Fibroblast of villous mesenchyme (primary cell): ENCODE measurements at places on chromosomes 3 and 15. TPM values are rescaled to one million over a fixed set of nuclear protein-coding genes. Genes with fewer than 3 reads are reported as not detected.
A peak's percentile ranks its signal among the peaks of the same experiment; 100 is the strongest.

The VGLL3 gene
- total RNA-seq: 102 and 223 TPM in 2 replicates

The SNAP23 gene
- 81.5 and 83.3 TPM in 2 replicates for total RNA-seq

The POLQ gene
- total RNA-seq: 6.4 and 6.9 TPM in 2 replicates

The PIERCE2 gene
- 1.3 TPM in 2 replicates for total RNA-seq

The LRRC31 gene
- total RNA-seq: not detected in 2 replicates

The GOLGA6B gene
- not detected in 2 replicates for total RNA-seq

The GRIP2 gene
- 0.64 and 1.7 TPM in 2 replicates for total RNA-seq

The P2RY12 gene
- under 0.01 TPM in 1 of 2 replicates, not detected in the other for total RNA-seq

The CACNA2D2 gene
- total RNA-seq: not detected in 2 replicates

The OXTR gene
- 75.4 and 310 TPM in 2 replicates for total RNA-seq

The FGF7 gene
- total RNA-seq: 75.7 and 369 TPM in 2 replicates

The THAP10 gene
- 1.9 and 2.6 TPM in 2 replicates for total RNA-seq

The INSYN1 gene
- under 0.01 and 0.64 TPM in 2 replicates for total RNA-seq

The DNAJA4 gene
- total RNA-seq: 2.6 and 4.3 TPM in 2 replicates

DNA sequence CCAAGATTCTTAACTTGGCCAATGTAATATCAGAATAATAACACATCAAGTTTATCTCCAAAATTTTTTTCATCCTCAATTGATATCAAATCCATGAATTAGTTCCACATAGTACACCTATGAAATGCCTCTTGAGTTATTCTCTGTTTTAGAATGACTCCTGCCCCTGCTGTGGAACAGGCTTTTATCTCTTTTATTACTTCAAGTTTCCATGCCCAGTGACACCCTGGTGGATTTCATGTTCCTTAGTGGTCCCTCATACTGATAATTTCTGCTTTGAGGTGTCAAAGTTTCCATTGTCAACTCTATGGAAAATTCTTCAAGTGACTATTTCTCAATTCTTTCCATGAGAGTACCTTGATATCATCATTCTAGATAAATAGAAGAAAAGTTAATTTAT lies 24.6 kb downstream of the PLSCR1 start:
- DNase-seq: no peak

- no peak for DNase-seq
Measured at GRCh38 chr3:72663429-72663828, 184.8 kb downstream of the SHQ1 start.

- DNase-seq: peak; percentile 44
Measured at GRCh38 chr3:187040516-187041361, 98.6 kb downstream of the RPL39L start.

DNA sequence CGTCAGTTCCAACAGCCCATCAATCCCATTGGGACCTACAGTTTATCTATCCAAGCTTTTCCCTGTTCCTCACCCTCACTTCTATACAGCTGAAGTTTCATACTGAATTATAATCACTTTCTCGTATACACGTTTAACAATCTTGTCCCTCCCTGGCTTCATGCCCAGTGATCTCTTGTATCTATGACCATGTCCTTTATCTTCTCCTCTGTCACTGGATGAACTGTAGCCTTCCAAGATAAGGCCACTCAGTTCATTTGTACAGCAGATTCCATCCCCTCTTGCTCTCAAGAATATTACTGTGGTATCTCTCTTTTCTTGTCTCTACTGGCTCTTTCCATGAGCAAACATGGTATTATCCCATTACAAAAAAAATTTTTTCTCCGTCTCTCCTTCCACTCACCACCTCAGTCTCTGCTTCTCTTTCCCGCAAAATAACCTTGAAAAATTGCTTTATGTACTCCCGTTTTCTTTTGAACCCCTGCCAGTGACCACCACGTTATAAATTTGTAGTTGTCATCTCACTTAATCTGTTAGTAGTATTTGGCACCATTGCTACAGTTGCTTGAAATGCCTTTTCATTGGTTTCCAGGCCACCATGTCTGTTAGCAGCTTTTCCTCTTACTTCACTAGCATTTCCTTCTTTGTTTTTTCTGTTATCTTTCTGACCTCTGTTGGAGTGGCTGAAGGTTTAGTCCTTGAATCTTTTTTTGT lies 9.4 kb downstream of the CTNNB1 start:
- no peak for DNase-seq

- no peak for DNase-seq
Measured at GRCh38 chr3:61686228-61686648, 124.9 kb downstream of the PTPRG start.

- DNase-seq: no peak
Measured at GRCh38 chr3:31919528-31919927, 61.5 kb downstream of the OSBPL10 start.

GRCh38 chr3:40073310-40074007 lies 236.0 kb upstream of the EIF1B start:
- DNase-seq: no peak

- DNase-seq: no peak
Measured at GRCh38 chr3:146403792-146404191, 65.6 kb downstream of the PLSCR2 start.

DNA sequence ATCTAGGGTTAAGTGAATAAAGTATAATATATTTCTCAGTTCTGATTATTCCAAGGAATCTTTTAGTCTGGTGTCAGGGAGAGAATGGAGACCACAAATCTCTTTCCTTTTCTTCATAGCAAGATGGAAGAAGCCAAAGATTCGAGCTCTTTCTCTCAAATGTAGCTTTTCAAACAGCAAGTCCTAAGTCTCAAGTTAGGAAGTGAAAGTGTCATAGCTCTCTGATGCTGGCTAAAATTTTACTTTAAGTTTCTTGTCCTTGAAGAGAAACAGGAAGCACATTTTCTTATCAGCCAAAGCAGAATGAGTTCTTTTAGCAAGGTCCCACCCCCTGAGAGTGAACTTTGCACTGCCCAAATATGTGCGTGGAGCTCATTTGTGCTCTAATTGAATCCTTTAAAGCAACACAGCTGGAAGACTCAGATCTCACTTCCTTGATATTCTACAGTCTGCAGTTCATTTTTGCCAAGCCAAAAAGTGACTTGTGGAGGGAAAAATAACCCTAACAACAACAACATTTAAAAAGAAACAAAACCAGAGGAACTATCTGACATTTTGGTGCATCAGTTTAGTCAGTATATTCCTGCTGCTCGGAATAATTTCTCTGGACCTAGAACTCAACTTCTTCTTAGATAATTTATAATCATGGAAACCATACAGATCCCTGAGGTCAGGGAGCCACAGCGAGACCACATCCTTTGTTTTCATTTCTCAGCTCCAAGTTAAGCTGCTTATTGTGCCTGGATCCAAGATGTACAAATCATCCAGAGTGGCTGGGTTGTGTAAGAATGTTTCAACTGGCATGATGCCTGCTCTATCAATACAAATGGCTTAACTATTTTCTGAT lies 238.7 kb upstream of the P2RY1 start:
- DNase-seq: peak; percentile 82

- DNase-seq: no peak
Measured at GRCh38 chr15:95075792-95076677, 844.7 kb downstream of the MCTP2 start.

- DNase-seq: peak; percentile 5
Measured at GRCh38 chr3:48187579-48188265, 495 bp downstream of the CDC25A start.

GRCh38 chr3:53155760-53156159 lies 5.2 kb upstream of the PRKCD start:
- no peak for DNase-seq

DNA sequence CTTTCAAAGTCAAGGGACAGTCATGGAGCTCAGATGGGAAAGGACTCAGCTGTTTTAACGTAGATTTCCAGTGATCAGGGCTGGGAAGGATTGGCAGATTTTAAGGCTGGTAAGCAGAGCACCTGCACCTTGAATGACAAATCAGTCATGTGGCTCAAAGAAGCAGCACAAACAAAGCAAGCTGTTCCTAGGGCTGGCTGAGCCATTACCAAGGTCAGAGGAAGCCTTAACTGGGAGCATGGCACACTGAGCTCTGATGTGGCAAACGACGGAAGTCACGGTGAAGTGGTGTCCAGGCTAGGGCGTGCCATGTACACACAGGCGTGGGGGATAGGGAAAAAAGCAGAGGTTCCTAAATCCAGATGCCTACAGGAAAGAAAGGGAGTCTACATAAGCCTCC lies 84.6 kb upstream of the PFN2 start:
- DNase-seq: no peak

- DNase-seq: peak; percentile 22
Measured at GRCh38 chr3:148974726-148975125, 16.6 kb upstream of the GYG1 start.

DNA sequence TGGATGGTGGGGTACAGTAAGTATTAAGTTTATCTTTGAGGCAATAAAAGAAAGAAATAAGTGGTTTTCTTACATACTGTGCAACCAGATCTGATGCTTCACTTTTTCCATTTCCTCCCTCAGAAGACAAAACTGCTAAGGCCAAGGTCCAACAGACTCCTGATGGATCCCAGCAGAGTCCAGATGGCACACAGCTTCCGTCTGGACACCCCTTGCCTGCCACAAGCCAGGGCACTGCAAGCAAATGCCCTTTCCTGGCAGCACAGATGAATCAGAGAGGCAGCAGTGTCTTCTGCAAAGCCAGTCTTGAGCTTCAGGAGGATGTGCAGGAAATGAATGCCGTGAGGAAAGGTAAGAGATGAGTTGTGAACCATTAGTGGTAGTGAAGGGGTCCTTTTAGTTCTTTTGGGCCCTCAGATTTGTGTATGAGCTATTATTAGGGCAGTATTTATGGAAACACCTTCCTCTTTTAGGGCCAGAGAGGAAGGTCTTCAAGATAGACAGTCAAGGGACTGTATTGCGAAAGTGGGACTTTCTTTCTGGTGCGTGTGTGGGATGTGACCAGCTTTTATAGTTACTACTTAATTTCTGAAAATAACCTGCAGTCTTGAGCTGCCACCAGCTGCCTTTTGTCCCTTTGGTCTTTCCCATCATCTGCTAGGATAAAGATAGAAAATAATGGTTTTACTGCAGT lies 4.6 kb downstream of the ALAS1 start:
- peak; percentile 24 for DNase-seq

GRCh38 chr15:80564056-80564455 lies 131.1 kb upstream of the ABHD17C start:
- DNase-seq: no peak

DNA sequence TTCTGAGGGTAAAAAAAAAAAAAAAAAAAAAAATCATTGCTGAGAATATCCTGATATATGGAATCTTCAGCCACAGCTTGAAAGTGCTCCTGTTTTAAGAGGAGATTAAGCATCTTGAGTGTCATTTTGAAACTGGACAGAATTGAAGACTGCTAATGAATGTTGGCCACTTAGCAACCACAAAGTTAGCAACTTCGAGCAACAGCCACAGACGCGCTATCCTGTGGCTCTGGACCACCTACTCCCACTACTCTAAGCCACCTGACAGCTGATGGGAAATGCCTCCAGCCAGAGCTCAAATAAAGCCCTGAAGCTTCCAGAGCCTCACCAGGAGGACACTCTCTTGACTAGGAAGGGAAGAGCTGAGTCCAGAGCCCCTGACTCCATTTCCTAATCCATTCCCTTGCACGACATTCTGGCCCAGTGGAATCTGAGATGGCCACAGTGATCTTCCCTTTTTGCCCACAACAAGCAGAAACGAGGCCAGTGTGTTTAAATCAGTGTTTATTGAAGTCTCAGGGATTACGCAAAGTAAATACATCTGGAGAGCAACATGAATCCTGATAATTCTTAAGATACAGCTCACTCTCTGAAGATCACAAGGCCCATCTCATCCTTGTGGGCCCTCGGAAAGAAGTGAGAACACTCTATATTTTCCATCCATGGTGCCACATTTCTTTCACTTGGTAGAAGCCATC lies 58.6 kb downstream of the TMEM212 start:
- DNase-seq: peak; percentile 97

DNA sequence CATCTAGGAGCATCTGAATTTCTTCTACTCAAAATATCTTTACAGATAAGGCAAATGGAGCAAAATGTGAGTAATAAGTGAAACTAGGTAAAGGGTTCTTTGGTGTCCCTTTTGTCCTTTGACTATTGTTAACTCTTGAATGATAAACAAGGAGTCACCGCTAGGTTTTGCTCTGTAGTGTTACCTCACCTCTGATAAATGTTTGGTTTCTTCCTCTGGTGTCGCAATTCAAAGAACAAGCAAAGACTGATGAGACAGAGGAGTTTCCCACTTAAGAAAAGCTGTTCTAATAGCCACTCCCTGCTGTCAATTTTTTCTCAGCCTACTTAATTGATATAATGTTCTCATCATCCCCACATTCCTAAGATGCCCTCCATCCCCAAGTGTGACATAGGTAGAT lies 925.9 kb downstream of the IGSF11 start:
- DNase-seq: no peak

DNA sequence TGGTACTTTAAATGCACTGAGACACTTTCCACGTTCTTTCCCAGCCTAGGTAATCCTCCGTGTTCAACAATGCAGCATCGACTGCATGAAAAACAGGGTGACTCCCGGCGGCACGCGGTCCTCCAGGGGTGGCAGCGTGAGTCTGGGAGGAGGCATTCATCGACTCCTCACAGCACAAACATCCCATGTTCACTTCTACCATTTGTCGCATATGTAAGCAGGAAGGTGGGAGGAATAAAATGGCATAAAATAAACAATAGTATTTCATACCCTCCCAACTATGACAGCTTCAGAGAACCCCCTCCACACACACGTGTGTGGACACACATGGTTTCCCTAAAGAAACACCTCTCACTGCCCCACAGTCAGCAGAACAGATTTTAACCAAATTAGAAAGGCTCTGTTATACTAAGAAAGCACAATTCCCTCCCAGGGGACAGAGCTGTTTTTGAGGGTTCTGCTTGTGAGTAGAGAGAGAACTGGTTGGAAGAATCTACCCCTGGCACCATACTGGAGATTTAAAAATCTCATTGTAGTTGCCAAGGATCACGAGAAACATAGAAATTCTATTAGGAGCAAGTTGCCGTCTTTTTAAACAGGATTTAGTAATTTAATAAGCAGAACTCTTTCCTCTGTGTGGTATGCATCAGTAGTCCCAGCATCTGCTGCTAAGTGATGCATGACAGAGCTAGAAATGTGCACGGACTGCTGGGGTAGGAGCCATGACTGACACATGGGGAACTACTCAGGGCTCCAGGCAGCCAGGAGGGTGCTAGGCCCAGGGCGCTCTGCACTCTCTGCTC lies 6.0 kb downstream of the FAM43A start:
- no peak for DNase-seq

DNA sequence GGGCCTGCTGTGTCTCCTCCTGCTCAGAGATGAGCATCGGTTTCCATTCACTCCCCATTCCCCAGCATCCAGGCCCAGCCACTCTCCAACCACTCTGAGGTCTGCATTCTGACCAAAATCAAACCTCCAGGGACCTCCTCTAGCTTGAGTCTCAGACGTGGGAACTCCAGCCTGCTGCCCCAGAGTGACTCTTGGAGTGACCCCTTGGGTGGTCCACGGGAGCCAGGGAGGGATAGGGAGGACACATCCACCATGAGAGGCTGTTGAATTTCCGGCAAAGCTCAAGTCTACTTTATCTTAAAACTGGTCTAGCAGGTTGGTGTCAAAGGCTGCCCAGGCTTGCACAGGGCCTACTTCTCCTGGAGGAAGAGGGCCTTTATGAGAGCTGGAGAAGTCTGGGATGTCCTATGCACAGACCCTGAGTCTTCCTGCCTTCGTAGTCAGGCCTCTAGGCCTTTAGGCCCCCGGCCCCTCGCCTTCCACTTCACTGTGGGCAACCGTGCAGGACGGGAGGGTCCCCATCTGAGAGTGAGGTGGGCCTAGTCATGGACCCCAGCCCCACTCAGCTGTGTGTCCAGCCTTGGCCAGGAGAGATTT lies 8.9 kb downstream of the CISH start:
- DNase-seq: no peak

GRCh38 chr15:78364233-78364632 lies 24.1 kb downstream of the CRABP1 start:
- no peak for DNase-seq
